ENCODE measurements at places on chromosomes 3 and 15.
A peak's percentile ranks its signal among the peaks of the same experiment; 100 is the strongest.

- DNase-seq, result no peak
Observed at GRCh38 chr3:191290311-191291025, 38.7 kb upstream of the CCDC50 start.

DNA sequence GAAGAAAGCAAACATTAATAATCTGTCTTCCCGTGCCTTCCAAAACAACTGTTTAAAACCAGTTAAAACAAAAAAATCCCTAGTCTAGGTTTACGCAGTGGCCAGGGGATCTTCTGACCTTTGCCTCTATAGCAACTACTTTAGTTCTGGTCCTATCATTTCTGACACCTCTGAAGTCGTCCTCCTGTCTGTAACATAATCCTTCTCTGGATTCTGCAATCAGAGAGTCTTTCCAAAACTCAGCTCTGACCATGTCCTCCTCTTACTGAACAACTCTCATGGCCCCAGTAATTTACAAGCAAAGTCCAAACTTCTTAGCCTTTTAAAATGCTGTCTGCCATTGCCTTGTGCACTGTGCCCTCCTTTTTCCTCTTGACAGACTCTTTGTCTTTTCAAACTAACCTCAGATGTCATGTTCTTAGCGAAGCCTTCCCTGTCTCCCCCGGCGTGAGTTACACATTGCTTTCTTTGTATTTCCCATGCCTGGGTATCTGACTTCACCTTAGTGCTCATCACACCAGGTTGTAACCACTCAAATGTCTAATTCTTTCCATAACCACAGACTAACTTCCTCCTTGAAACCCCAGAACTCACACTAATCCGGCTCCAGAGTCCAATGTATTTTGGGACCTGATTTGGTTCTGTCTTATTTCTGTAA is 105.2 kb upstream of the BNIP2 start:
- no peak for DNase-seq

- peak; percentile 35 for DNase-seq
Observed at GRCh38 chr3:30749230-30749629, 142.8 kb downstream of the TGFBR2 start.

GRCh38 chr15:92661956-92662355 is 6.4 kb upstream of the FAM174B start:
- DNase-seq, result peak; percentile 69

DNA sequence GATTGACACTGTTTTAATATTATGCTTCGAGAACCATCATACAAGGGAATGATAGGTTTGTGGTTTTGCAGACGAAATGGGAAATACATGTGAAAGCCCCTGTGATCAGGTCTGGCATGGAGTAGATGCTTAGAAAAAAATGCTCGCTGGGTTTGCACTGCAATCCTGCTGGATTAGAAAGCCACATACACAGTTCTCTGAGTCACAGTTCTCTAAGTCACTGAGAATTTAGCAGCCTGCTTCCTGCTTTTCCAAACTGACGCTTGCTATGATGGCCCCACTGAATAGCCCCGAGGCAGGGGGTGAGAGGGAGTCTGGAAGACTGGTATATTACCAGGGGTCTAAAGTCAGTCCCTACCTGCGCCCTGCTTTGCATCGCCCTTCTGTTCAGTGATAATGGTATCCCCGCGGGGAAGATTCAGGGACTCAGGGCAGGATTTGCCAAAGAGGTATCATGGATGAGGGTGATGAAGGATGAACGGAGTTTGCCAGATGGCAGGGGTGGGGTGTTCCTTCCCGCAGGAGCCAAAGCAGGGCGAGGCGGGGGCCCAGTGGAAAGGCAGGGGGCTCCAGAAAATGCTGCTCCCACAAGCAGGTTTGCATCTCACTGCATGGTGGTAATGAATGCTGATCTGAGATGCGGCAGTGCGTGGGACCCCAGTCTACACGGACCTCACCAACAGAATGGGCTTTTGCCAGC is 82.3 kb downstream of the IQSEC1 start:
- DNase-seq, result peak; percentile 21

DNA sequence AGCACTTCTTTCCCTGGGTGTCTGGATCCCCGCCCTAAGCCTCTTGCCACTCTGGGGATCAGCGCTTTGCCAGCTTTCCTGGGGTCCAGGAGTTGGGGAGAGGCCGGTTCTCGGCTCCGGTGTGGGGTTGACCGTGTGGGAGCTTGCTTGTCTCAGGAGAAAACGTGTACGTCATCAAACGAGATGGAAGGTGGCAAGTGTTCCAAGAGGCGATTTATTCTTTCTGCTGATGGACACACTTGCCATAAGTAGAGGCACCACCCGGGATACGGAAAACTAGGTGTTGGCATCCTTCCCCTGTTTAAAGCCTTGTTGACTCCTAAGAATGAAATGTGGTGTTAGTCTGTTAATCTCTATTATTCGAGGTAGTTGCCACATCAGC is 295 bp downstream of the ZWILCH start:
- DNase-seq, result no peak

DNA sequence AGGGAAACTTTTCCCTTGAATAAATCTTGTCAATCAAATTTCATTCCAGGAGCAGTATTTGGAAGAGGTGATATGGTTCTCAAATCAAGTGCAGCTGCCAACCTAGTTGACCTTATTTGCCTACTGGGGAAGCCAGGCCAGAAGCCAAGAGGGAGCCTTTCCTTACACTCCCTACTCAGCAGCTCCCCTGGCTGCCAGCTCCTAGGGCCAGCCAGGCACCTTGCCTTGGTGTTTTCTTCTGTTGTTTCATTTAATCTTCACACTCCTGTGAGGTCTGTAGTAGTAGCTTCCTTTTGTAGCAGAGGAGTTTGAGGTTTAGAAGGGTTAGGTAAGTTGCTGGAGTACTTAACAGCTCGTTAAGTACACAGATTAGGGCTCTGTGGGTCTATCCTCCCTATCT is 22.6 kb downstream of the MKRN2OS start:
- no peak for DNase-seq

- DNase-seq, result no peak
Observed at GRCh38 chr3:101377209-101377608, 56.8 kb upstream of the IMPG2 start.

GRCh38 chr15:40562691-40563090 is 2.2 kb downstream of the CCDC32 start:
- no peak for DNase-seq

DNA sequence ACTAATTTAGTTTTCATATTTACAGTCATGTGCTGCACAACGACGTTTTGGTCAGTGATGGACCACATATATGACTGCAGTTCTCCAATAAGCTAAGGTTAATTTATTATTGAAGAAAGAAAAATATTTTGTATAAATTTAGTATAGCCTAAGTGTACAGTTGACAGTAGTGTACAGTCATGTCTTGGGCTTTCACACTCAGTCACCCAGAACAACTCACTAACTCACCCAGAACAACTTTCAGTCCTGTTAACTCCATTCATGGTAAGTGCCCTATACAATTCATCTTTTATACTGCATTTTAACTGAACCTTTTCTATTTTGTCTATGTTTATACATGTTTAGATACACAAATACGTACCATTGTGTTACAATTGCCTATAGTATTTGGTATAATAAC is 3.8 kb upstream of the GABRR3 start:
- DNase-seq, result no peak
